Nephron progenitor cell (in vitro differentiated cells): ENCODE measurements at places on chromosomes 12 and 14.

GRCh38 chr12:89250636-89251035 is 101.7 kb downstream of the DUSP6 start:
- DNase-seq = no peak

- DNase-seq = no peak
These were observed 114.5 kb downstream of the RPAP3 start for GRCh38 chr12:47591361-47591791.

GRCh38 chr12:104063712-104064030 is 660 bp upstream of the HCFC2 start:
- no peak for DNase-seq

GRCh38 chr14:101716956-101717662 is 44.4 kb upstream of the PPP2R5C start:
- no peak for DNase-seq

DNA sequence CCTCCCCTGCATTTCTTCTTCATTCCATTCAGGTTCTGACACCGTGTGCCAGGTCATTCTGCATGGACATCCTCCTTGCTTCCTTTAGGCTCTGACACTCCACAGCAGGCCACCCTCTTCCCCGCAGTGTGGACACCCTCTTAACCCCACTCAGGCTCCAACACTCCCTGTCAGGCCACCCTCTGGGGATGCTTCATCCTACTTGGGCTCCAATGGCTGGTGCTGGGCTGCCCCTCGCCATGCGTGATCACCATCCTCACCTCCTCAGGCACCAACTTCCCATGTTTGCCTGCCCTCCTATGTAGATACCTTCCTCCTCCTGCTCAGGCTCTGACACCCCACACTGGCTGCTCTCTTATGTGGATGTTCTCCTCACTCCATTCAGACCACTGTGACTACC is 6.6 kb upstream of the SNRPF start:
- no peak for DNase-seq

DNA sequence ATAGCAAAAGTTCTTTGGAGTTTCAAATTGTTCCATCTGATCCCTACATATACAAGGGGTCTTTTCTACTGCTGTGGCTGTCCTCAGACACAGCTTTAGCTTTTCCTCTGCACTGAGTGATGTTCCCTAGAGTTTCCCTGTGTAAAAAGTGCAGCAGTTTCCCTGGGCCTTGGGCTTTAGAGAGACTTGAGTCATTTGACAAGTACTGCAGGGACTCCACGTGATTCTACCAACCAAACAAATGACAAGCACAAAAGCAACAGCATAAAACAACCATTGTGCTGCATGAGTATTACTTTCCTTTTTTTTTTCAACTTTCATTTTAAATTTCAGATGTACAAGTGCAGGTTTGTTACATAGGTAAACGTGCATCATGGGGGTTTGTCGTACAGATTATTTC is 272.8 kb downstream of the PDZRN4 start:
- DNase-seq = no peak

GRCh38 chr14:73879027-73879426 is 7.6 kb upstream of the ZNF410 start:
- no peak for DNase-seq

GRCh38 chr14:79467835-79468234 is 743.5 kb downstream of the DIO2 start:
- no peak for DNase-seq

DNA sequence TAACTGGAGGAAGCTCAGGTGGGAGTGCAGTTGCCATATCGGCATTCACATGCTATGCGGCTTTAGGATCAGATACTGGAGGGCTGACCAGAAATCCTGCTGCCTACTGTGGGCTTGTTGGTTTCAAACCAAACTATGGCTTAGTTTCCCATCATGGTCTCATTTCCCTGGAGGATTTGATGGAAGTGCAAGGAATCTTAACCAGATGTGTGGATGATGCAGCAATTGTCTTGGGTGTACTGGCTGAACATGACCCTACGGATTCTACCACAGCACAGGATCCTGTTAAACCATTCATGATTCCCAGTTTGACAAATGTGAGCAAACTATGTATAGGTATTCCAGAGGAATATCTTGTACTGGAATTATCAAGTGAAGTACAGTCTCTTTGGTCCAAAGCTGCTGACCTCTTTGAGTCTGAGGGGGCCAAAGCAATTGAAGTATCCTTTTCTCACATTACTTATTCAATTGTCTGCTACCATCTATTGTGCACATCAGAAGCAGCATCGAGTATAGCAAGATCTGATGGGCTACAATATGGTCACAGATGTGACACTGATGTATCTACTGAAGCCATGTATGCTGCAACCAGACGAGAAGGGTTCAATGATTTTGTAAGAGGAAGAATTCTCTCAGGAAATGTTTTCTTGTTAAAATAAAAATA is 42.9 kb downstream of the RALGAPA1 start:
- no peak for DNase-seq

- no peak for DNase-seq
These were observed 385.9 kb downstream of the BMP4 start for GRCh38 chr14:53570411-53571387.

- DNase-seq = peak; percentile 33
These were observed 159.3 kb downstream of the DACT1 start for GRCh38 chr14:58797010-58797429.

- DNase-seq = no peak
These were observed 28.8 kb upstream of the GZMB start for GRCh38 chr14:24662753-24663152.

- DNase-seq = peak; percentile 3
These were observed 217.6 kb downstream of the ANO6 start for GRCh38 chr12:45433441-45433868.

DNA sequence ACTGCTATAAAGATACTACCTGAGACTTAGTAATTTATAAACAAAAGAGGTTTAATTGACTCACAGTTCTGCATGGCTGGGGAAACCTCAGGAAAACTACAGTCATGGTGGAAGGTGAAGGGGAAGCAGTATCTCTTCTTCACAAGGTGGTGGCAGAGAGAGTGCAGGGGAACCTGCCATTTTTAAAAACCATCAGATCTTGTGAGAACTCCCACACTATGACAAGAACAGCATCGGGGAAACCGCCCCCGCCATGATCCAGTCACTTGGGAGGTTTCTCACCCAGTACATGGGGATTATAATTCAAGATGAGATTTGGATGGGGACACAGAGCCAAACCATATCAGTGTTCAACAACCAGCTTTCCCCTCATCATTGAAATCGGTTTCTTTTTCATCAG is 49.9 kb downstream of the AEBP2 start:
- DNase-seq = no peak

- no peak for DNase-seq
These were observed 1105.4 kb downstream of the VRK1 start for GRCh38 chr14:97902630-97903029.

DNA sequence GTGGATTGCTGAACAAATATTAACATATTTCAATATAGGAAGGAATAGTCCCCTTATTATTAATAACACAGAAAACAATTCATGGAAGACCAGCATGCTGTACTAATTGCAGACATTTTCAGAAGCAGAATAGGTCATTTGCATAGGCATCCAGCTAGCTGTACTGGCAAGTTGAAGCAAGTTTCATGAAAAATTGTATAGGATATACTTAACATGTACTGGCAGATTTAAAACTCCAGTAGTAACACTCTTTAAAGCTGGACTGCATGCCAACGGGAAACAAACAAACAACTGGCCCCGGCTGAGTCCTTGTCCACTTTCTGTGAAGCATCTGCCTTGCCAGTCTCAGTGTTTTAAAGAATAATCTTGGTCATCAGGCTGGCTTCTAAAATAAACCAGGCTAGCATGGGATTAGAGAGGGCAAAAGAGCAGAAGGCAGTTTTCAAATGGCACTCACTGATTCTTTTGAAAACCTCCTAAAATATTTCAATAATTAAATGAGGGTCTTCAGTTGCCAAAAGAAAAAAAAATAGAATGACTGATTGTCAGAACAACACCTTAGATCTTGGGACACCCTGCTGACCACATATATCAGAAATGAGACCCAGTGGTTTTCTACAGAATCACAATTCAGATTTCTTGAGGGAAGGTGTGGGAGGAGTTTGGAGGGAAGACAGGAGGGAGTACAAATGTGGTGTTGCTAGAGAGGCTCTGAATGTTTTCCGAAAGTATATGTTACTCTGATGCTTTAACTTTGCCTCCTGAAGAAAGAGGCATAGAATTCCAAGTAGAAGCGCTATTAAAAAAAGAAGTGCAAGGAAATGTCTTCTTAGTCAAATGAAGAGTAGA is 122.5 kb upstream of the KRAS start:
- DNase-seq = no peak

DNA sequence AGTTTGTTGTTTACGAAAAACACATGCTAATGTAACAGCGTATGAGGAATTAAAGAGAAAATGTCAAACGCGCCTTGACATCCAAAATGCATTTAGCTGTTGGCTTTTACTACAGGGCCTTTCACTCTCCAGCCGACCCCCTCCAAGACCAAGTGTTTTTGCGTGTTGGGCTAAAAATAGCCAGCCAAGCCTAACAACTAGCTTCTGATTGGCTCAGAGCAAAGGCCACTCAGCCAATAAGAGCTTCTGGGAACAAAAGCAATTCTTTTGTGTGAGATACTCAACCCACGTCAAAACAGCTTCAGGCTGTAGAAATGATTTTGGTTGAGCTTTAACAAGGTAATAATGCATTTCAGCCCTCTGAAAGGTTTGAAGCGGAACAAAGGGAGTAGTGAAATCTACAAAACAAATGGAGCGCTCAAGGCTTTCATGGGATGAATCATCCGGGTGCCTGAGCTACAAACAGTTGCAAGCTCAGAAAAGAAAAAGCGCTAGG is 198.7 kb upstream of the DCN start:
- DNase-seq = peak; percentile 62

DNA sequence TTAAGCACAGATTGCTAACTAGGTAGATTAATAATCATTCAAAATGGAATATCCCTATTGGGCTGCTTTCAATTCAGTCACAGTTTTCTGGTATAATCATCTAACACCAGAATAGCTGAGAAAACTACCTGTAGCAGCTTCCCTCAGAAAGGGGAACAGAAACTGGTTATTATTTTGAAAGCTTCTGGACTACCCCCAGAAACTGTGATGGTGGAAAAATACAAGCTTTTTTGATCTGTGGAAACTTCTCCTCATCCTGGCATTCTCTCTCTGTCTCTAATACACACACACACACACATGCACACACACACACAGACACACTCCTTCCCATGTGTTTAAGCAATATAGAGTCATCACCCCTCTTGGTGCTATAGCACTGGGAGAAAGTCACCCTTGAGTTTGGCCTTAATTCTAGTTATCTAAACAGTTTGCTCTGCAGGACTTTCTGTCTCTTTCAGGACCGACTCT is 251.5 kb upstream of the LMO3 start:
- no peak for DNase-seq

DNA sequence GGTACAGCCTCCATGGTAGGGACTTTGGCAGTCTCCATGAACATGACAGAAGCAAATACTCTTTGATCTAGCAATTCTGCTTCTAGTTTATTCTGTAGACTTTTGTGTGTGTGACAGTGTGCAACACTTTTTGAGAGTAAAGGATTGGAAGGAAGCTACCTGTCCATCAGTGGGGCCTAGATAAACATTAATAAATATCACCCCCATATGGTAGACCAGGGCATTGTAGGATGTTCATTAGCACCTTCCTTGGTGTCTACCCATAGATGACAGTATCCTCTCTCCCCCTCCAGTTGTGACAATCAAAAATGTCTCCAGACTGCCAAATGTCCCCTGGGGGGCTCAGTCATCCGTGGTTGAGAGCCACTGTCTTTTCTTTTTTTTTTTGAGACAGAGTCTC is 10.8 kb downstream of the SNRNP35 start:
- no peak for DNase-seq

DNA sequence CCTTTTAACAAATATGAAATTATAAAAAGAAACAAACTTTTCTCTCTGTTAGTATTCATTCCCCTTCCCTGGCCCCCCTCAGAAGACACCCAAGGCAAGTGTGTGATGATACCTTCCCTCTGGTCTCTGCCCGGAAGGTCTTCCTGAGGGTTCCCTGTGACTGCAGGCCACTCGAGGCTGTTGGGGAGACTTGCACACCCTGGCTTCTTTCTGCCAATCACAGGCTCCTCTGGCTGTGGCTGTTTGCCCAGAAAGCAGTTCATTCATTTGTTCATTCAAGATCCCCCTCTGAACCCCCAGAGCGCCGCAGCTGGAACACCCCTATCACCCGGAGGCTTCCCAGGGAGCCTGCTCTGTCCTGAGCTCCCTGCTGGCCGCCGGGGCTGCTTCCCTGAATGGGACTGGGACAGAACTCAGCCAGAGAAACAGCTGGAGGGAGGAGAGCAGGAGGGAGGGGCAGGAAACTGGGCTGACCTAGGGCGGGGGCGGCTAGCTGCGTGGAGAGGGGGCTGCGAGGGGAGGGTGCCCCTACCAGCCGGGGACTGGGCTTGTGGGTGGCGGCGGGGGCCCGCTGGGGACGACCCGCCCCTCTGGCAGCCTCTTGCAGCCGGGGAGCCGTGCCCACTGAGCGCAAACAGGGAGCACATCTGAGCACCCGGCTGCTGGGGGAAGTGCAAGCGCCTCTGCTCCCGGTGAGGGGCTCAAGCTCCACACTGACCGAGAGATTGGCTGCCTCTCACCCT is at the start of gene CMKLR1:
CMKLR1 (minus strand) TSS at position 397 of the 743 bp plus-strand sequence. CDS start 45,720 bp downstream, outside the sequence.
- peak; percentile 49 for DNase-seq

DNA sequence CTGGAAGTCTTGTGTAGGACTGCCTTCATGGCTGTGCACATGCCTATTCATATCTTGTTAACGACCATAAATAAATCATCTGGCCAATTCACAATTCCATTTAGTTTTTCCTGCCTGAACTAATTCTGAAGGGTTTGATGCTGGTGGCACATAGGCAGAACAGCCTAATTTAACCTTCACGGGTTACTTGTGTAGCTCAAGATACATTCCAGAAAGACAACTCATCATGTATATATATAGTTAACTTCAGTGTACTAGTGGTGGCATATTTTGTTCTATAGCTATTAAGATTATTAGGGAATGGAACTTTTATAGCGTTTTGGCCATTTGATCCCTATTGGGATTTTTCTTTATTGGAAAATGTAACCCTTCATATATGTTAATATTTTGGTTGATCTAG is 31.4 kb downstream of the CFAP54 start:
- DNase-seq = no peak

- no peak for DNase-seq
These were observed 24.6 kb downstream of the TMEM19 start for GRCh38 chr12:71710276-71711125.

GRCh38 chr14:63759456-63759855 is 31.6 kb upstream of the SGPP1 start:
- DNase-seq = no peak

DNA sequence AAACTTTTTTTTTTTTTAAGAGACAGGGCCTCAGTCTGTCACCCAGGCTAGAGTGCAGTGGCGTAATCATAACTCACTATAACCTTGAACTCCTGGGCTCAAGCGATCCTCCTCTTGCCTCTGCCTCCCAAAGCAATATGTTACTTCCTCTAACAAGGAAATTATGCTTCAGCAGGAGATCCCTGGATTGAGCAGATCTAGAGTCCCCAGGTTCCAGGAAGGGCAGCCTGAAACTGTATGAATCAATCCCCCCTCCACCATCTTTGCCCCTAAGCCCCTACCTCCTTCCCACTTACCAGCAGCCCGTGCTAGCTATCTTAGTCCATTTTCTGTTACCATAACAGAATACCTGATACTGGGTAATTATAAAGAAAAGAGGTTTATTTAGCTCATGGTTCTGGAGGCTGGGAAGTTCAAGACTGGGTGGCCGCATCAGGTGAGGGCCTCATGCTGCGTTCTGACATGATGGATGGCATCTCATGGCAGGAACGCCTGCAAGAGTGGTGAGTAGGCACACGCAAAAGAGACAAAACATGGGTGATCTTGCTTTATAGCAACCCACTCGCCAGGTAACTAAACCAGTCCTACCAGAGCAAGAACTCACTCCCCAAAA is 5.0 kb downstream of the TAMALIN start:
- DNase-seq = no peak

- DNase-seq = no peak
These were observed 200.9 kb downstream of the TMEM132C start for GRCh38 chr12:128467882-128468281.

- DNase-seq = no peak
These were observed 14.8 kb downstream of the KRT7 start for GRCh38 chr12:52247622-52248540.
